Right atrium auricular region (tissue), 2 donors: ENCODE measurements at places on chromosomes 4 and X. TPM values are rescaled to one million over a fixed set of nuclear protein-coding genes. Genes with fewer than 3 reads are reported as not detected.
A peak's percentile ranks its signal among the peaks of the same experiment; 100 is the strongest.

- no peak for DNase-seq
Observed at GRCh38 chr4:152258804-152259708, 276.8 kb downstream of the FBXW7 start.

DNA sequence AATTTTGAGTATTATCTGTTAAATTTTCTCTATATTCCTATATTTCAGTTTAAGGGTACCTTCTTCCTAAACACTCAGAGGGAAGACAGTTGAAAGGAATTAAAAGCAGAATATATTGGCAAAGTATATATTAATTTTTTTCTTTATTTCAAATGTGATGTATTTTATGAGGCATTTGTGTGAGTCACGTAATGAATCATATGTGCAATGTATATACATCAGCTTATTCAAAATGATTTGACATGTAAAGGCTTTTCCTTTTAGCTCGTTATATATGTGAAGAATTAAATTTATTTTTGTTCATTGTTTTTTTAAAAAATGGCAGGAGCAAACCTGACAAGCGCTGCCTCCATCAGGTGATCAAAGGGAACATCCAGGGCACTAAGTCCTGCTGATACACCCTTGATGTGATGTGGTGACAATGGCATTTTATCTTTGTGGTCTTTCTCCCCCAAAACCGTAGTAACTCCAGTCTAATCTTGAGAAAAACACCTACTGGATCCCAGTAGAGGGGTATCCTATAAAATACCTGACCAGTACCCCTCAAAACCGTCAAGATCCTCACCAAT is 8.9 kb downstream of the WWC2 start:
- no peak for DNase-seq

GRCh38 chr4:139458543-139458942 is 4.6 kb downstream of the RAB33B start:
- no peak for DNase-seq

GRCh38 chrX:18753631-18754030 is 46.2 kb downstream of the PPEF1 start:
- no peak for DNase-seq

DNA sequence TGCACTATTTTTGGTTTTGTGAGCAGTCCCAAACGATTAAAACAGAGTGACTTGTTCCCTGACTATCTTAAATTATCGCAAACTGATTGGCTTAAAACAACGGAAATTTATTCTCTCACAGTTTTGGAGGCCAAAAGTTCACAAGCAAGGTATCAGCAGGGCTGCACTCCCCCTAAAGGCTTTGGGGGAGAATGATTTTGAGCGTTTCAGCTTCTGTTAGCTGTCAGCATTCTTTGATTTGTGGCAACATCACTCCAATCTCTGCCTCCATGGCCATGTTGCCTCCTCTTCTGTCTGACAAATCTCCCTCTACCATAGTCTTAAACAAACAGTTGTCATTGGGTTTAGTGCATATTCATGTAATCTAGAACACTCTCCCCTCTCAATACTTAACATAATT is 459.6 kb upstream of the ATOH1 start:
- DNase-seq: no peak

DNA sequence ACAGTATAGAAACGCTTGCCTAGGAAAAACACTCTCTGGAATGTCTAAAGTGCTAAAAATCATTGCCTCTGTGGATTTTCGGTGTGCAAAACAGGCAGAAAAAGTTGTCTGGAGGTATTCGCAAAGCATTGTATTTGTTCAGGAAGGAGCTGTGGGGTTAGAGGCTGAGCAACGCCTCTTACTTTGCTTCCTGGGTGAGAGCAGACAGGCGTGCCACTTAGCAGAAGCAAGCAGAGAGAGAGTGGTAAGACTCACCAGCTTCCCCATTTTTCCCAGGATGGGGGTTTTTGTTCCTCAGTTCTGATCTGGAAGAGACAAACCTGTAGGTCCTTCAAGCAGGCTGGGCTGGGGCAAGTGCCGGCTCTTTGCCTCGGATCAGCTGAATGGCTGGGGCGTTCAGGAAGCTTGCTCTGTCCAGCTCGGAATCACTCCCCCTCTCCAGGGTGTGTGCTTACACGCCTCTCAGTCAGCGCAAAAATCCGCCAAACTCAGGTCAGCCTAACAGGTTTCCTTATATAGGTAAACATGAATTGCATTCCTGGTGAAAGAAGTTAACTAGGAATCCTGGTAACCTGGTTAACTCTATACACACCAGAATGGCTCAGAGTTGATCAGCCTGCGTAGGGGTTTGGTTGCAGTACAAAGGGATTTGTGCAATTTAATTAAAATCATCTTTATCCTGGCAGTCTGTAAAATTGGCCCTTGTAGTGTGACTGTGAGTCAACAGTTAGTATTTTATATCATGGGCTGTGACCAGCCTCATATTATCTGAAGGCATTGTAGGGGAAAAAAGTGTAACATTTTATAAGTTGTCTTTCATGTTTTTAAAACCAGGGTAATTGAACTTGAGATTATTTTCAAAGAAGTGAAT is 213.1 kb upstream of the MID1 start:
- no peak for DNase-seq

GRCh38 chrX:38206036-38206435 is 14.6 kb downstream of the SRPX start:
- DNase-seq: no peak

DNA sequence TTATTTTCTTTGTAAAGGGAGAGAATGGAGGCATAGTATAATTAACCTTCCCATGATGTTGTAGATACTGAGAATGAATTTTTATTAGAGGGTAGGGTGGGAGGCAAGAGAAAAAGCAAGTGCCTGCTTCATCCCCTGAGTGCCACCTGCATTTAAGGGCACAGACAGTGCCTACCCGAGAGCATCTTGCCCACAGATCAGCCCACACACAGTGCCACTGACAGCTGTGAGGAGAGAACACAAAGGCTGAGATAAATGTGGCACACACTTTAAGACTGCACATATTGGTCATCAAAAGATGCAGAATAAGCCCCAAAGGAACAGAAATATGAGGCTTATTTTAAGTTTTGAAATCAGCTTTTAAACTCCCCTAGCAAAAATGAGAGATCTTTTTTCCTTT is 250.8 kb downstream of the SLC39A8 start:
- DNase-seq: no peak

- no peak for DNase-seq
Observed at GRCh38 chr4:155495572-155496293, 119.0 kb upstream of the MAP9 start.

GRCh38 chr4:169407217-169407845 is 136.6 kb upstream of the SH3RF1 start:
- DNase-seq: no peak

DNA sequence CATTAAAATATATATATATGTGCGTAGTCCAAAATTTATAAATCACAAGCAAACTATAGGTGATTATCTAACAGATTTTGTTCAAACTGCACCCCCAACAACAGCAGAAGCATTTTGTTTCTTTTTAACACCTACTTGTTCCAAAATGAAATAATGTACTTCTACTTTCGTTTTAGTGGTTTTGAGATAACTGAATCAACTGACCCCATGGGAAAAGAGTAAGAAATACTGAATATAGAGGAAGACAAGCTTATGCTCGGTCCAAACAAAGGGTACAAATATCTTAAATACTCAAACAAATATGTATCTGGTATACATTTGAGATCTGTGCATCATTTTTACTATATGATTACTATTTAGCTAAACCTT is 22.4 kb downstream of the MAP7D3 start:
- no peak for DNase-seq

DNA sequence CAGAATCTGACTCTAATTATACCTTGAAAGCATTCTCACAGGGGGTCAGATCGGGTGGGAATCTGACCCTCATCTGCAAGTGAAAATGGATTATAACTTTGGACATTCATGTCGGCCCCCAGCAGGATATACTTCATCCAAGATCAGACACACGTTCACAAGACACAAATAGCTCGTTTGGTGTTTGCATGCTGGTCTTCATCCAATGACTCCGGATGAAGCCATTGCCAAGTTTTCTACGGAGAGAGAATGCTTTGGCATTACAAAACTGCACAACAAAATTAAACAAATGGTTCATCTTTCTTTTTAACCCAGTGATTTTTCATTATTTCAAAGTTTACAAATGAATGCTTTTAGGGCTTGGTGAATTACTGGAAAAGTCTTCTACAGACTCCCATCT is 105.5 kb downstream of the MID1 start:
- no peak for DNase-seq

DNA sequence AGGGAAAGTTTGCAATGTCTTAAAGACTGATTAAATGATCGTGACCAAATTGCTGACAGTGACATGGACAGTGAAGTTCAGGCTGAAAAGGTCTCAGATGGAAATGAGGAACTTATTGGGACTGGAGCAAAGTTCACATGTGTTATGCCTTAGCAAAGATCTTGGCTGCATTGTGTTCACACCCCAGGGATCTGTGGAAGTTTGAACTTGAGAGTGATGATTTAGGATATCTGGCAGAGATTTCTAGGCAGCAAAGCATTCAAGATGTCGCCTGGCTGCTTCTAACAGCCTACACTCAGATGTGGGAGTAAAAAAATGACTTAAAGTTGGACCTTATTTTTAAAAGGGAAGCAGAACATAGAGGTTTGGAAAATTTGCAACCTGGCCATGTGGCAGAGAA is 21.4 kb downstream of the SCARB2 start:
- DNase-seq: no peak

GRCh38 chrX:18119856-18120255 is 100.8 kb downstream of the BEND2 start:
- no peak for DNase-seq

GRCh38 chr4:118915468-118915867 is 26.8 kb downstream of the SYNPO2 start:
- DNase-seq: no peak

DNA sequence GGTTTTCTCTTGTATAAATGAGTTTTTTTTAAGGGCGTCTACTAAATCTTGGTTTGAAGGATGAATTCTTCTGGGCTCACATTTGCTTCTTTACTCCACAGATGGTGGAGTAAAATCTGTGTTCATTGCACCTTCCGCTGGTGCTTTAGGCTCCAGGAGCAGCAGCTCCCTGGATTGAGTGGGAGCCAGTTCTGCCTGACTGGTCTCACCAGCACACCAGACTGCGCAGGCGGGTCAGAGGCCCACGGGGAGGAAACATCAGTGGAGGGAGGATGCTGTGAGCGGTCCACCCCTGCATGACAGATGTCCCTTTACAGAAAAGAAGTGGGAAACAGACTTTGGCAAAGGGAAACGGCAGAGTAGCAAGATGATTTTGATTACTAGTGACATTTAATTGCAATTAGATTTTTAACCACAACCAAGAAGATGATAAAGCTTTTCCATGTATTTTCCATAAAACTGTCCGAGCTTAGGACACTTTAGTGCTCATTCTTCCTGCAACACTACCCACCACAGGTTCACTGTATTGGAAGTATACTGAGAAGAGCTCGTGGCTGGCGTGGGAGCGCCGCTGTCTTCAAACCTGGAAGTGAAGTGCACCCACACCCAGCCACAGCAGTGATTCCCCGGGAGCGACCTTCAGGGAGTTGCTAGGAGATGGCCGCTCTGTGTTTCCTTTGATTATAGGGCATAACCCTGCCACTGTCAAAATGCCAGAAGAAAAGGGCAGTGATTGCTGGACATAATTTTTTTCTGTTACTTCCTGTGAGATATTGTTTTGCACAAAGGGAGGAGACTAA is 95.2 kb downstream of the SORBS2 start:
- DNase-seq: no peak

DNA sequence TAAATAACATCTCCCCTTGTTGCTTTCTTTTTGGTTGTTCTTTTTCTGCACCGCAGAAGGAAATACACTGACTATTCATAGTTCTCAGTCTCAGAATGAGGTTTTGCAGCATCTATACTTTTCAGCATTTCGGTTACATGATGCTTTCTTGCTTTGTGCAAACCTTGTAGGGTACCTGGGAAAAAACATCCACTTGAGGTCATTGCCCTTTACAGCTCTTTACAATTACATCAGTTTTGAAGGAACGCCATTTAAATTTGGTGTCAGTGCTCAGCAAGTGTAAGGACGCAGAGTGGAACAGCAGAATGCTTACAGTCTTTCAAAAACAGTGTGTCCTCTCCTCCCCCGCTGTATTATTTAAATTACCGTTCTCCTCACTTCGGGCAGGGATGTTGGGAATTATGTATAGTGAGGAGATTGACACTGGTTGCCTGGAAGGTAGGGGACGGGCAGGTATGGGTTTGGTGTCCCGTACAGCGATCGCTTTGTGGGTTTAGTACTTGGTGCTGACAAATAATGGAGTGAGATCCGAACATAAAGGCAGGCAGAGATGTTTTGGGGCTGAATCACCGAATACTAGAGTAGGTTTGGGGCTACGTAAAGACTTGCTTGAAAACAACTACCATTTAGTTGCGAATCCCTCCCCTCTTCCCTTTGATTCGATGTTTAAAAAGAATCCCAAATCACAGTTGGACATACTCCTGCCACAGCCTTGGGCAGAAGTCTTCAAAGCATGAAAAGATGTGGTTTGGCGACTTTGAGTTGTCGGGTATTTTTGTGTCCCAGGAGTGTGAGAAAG is 2.0 kb upstream of the NKX3-2 start:
- DNase-seq: no peak

- no peak for DNase-seq
Observed at GRCh38 chrX:43679778-43680177, 23.7 kb downstream of the MAOA start.

DNA sequence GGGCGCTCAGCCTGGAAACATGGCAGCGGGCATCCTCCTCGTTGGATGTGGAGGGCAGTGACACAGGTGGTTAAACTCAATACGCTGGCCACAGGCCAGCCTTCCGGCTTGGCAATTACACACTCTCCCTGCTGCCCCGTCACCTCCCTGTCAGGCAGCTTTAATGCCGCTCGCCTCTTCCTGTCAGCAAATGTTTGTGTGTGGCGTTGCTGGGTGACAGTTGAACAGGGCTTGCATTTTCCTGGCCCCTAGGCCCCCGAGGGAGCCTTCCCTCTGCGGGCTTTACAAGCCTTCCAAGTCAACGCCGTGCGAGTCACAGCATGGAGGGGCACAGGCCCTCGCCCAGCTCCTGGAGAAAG is 620.0 kb downstream of the BCOR start:
- DNase-seq: peak; percentile 69

- DNase-seq: no peak
Observed at GRCh38 chr4:114271031-114271430, 291.6 kb upstream of the ARSJ start.

DNA sequence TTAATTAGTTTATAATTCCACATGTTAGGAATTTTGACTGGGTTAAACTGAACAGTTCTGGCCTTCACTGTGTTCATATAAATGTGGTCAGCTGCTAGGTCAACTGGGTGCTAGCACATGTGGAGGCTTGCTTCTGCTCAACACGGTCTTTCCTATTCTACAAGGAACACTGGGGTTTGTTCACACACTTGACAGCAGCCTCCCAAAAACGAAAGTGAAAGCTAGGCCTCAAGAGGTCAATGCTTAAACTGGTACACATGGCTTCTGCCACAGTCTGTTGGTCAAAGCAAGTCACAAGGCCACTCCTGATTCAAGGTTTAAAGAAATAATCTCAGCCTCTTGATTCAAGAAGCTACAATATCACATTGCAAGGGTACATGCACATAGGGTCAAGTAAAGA is 126.5 kb downstream of the QDPR start:
- no peak for DNase-seq

- no peak for DNase-seq
Observed at GRCh38 chr4:153595894-153596601, 88.0 kb upstream of the TLR2 start.

- DNase-seq: no peak
Observed at GRCh38 chr4:147160908-147161513, 215.3 kb upstream of the TTC29 start.

DDX60 gene
- 9.2 TPM for total RNA-seq

NDST3 gene
- total RNA-seq: 0.15 TPM

CLGN gene
- 40.8 TPM for total RNA-seq

GLOD5 gene
- not detected for total RNA-seq

MAGED4 gene
- 0.63 TPM for total RNA-seq

KLHL15 gene
- 5.7 TPM for total RNA-seq

BEX4 gene
- total RNA-seq: 72.2 TPM

RHOXF1 gene
- total RNA-seq: not detected
